Neural crest cell (in vitro differentiated cells): ENCODE measurements at places on chromosomes 11 and 22. TPM values are rescaled to one million over a fixed set of nuclear protein-coding genes. Genes with fewer than 3 reads are reported as not detected.

UBQLNL gene
- total RNA-seq = 0.09 and 0.20 TPM in 2 replicates

GRCh38 chr22:32961497-32961896, 96.7 kb downstream of the SYN3 start:
- no peak for DNase-seq

CCDC134 gene
- total RNA-seq = 23.0 and 26.0 TPM in 2 replicates

GRCh38 chr11:10067629-10068300, 226.3 kb downstream of the SBF2 start:
- no peak for DNase-seq

PEX16 gene
- total RNA-seq = 27.6 and 29.6 TPM in 2 replicates

- no peak for DNase-seq
Observed at GRCh38 chr11:122813176-122813893, 25.0 kb upstream of the CRTAM start.

GRCh38 chr22:29343313-29343805, 27.9 kb upstream of the RASL10A start:
- no peak for DNase-seq

DNA sequence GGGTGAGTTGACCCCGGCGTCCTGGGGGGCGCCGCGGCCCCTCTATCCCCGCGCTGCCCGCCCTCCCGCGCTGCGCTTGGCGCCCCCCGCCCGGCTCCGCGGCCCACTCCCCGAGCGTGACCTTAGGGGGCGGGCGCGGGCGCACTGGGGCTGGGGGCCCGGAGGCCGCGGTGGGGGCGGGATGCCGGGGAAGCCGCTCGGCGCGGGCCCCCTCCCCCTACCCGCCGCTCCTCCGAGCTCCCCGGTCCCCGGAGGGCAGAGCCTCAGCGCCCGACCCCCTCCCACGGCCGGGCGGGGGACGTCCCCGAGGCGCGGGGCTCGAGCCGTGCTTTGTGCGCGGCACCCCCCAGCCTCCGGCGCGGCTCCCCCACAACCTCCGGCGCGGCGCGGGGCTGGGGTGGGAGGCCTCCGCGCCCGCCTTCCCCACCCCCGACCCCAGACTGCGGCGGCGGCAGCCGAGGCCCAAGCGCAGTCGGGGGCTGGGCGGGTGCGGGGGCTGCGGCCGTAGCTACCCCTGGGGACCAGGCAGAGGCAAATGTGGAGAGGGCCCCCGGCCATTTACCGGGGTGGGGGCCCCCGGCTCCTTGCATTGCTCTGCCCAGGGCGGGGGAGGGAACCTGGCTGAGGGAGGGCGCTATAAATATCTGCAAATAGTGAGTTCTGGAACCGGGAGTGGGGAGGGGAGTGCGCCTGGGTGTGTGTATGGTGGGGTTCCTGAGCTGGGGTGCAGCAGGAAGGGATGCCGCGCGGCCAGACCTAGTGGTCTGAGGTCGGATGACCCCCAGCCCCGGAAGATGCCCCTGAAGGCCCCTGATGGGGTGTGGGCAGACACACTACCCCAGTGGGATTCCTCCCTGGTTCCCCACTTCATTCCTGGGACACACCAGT, 988 bp downstream of the MGAT3 start:
- DNase-seq = no peak

- DNase-seq = no peak
Observed at GRCh38 chr22:29871684-29872083, 11.3 kb upstream of the MTMR3 start.

LARGE1 gene
- 33.0 and 34.5 TPM in 2 replicates for total RNA-seq

GRCh38 chr11:11148104-11148509, 204.9 kb downstream of the CSNK2A3 start:
- DNase-seq = no peak
